ENCODE measurements at places on chromosomes 4 and X.
A peak's percentile ranks its signal among the peaks of the same experiment; 100 is the strongest.

DNA sequence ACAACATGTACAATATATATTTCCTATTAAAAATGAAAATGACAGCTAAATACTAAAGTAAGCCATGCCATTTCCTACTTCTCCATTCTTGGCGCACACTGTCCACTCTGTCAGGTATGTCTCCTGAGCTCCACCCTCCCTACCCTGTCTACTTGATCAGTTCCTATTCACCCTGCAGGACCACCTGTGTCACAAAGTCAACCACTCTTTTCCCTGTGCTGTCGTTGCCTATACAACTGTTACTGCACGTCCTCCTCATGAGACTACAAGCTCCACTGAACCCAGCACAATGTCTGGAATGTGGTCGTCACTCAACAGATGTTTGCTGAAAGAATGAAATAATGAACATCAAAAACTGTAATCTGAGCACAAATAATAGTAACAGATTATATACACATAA, 54.9 kb downstream of the SLC9A7 start:
- no peak for DNase-seq

GRCh38 chr4:8854931-8855330, 16.7 kb downstream of the HMX1 start:
- no peak for DNase-seq

DNA sequence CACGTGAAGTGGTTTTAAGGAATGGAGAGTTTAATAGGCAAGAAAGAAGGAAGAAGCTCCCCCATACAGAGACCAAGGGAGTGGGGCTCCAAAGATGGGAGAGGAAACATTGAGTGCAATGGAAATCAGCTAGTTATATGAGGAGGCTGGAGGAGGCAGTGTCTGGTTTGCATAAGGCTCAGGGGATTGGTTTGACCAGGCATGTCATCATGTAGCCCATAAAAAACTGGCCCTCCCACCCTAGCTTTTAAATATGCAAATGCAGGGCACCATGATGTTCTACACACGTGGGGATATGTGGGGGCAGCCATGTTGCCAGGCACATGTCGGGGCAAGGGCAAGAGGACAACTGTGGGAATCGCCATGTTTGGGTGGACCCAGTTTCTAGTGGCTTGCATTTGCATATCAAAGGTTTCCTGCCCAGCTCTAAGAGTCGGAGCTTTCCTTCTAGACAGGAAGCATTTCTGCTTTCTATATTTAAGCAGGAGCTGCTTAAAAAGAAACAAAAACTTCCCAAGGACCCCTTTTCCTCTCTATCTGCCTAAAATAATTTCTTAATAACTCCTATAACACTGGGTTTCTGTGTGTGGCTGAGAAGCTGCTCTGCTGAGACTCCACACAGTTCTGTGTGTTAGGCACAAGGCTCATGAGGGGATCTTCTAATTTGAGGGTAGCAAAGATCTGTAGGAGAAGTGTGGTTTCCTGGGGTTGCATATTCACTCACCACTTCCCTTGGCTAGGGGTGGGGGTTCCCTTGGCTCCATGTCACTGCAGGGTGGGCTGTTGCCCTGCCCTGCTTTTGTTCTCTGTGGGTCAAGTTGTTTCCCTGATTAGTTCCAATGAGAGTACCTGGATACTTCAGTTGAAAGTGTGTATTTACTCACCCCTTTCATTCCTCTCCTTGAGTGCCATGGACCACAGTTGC, 113.5 kb downstream of the VSIG4 start:
- DNase-seq = no peak

DNA sequence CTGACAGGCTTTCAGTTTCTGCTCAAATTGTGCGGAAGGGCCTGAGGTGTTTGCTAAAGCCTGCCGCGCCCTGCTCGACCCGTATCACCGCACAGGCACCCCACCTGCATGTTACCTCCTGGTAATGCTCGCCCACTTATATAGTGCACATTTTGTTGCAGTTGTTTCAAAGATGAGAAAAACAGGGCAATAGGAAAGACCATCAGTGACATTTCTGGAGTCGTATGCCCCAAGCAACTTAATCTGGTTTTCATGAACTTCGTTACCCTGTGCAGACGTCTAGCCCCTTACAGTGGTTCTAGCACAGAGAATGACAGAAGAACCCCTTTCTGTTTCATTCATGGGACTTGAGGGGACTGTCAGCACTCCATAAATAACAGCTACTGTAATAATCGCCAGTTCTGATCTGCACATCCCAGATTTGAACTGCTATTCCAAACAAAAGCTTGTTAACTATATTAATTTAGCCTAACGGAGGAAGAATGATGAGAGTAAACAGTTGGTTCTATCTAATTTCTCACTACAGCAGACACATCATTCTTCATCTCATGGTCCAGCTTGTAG, 940 bp upstream of the DCTD start:
- no peak for DNase-seq

DNA sequence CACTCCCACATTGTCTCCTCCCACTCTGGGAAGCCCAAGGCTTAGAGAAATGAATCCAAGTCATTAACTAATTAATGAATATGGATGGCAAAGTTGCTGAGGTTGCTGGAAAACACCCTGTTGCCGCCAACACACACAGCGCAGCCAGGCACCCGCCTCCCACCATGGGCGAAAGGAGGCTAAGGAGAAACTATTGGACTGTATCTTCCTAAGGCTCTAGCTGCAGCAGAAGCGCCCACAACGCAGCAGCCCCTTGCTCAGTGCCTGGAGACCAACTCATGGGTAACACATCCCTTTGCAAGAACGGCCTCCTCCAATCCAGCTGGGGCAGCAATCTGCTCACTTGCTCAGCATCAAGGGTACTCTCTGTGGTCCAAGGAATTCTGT, 34.2 kb downstream of the TSC22D3 start:
- no peak for DNase-seq

DNA sequence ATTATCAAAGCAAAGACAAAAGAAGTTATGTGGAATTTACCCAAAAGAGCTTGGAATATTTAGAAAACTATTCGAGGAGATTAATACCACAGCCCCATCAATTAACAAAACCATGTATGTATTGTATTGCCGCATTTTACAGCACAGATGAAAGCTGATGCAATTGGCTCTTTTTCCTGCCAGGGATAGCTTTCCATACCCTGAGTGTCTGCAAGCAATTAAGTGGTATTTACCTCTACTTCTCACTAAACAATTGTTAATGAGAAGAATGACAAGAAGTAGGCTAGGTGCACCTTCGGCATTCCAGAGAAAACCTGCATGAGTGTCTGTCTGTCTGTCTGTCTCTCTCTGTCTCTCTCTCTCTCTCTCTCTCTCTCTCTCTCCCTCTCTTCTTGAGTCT, 219.5 kb downstream of the PAPSS1 start:
- DNase-seq = no peak

DNA sequence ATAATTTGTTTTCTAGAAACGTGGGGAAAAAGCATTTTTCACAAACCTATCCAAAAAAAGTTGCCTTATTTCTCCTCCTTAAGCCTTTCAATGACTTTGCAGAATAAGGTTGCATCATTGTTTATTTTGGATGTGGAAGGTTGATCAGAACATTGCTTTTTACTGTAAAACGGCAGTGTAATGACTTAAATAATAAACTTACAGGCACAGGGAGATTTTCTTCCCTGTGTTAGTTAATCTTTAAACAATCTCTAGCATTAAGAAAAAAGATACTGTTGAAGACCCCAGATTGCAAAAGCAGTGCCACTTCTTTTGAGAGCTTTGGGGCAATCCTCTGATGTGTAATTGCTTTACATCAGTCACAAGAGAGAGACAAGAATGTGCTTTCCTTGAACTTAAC, 153.4 kb downstream of the ARX start:
- DNase-seq = no peak

DNA sequence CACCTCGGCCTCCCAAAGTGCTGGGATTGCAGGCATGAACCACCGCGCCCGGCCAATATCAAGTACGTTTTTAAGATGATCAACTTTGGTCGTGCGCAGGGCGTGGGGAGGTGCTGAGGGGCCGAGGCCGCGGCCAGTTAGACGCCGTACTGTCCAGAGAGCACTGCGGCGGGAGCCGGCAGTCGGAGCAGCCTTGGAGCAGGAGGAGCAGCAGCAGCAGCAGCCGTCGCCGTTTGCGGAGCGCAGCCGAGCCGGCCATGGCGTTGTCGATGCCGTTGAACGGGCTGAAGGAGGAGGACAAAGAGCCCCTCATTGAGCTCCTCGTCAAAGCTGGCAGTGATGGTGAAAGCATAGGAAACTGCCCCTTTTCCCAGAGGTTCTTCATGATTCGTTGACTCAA, 8.5 kb upstream of the USP9X start:
- DNase-seq = no peak

- no peak for DNase-seq
Measured at GRCh38 chrX:39308126-39308525, 506.9 kb downstream of the MID1IP1 start.

DNA sequence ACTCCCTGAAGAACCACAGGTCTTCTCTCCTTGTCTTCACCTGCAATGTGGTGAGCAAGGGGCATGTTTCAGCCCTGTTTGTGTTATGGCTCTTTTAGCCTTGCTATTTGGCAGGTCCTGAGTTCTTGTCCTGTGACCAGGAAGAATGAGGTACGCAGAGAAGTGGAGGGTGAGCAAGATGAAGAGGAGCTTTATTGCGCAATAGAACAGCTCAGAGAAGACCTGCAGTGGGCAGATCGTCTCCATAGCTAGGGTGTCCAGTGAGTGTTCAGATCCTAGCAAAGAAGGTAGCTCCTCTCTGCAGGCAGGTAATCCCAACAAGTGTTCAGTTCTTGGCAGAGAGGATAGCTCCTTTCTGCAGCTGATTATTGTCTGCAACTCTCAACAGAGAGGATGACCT, 672.9 kb downstream of the SH3BGRL start:
- no peak for DNase-seq

DNA sequence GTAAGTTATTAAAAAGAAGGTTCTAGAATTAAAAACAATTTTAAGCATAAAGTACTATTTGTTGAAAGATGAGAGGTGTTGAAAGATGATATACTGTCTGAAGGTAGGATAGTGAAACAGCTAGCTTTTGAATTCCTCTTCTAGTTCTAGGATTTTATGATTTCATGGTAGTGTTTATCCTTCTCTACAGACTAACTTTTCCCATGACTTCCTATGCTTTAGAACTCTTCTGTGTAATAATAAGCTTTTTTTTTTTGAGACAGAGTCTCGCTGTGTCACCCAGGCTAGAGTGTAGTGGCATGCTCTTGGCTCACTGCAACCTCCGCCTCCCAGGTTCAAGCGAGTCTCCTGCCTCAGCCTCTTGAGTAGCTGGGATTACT, 96.0 kb upstream of the NUDT6 start:
- no peak for DNase-seq

GRCh38 chr4:185637163-185637875, 102.0 kb upstream of the PDLIM3 start:
- peak; percentile 29 for DNase-seq

GRCh38 chr4:98262431-98262830, 1.2 kb downstream of the RAP1GDS1 start:
- DNase-seq = no peak

GRCh38 chr4:38400946-38401345, 263.1 kb upstream of the KLF3 start:
- no peak for DNase-seq

GRCh38 chrX:126886997-126887396, 67.5 kb downstream of the PRR32 start:
- no peak for DNase-seq

GRCh38 chr4:172188248-172188988, 375.2 kb downstream of the GALNTL6 start:
- DNase-seq = no peak

GRCh38 chr4:145843639-145844038, 95.0 kb downstream of the ZNF827 start:
- no peak for DNase-seq

DNA sequence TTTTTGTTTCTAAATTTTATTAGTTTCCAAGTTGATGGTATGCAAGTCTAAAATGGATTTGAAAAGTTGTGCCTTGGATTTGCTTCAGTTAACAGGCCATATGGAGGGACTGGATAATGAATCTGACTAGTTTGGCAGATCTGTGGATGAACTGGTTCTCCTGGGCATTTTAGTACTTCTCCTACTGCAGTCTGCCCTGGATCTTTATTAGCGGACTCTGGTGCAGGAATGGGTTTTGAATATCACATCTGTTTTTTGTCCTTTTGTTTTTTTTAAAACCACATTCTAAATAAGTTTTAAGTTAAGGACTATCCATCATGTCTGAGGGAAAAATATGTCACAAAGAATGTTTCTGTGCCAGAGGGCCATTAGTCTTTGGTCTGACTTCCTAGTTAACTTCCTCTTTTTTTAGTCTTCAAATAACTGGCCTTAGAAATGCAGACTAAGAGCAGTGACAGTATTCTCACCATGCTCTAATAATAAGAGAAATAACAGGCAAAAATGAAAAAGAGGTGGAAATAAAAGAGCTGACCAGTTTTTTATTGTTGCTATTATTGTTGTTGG, 13.9 kb upstream of the DCK start:
- DNase-seq = no peak

GRCh38 chr4:140639066-140639465, 70.3 kb upstream of the UCP1 start:
- DNase-seq = no peak

GRCh38 chrX:110131031-110131430, 128.1 kb downstream of the TMEM164 start:
- DNase-seq = no peak

GRCh38 chr4:126250006-126250405, 935.3 kb downstream of the FAT4 start:
- DNase-seq = no peak

DNA sequence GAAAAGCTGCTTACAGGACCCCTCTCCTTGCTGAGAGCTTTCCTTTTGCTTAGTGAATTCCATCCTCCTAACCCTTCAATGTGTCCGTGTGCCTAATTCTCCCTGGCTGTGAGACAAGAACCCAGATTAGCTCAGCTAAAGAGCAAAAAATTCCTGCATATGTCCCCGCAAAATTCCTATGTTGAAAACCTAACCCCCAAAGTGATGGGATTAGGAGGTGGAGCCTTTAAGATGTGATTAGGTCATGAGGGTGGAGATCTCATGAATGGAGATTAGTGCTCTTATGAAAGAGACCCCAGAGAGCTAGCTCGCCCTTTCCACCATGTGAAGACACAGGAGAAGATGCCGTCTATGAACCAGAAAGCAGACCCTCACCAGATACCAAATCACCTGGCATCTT, 503.0 kb upstream of the DIAPH2 start:
- no peak for DNase-seq

DNA sequence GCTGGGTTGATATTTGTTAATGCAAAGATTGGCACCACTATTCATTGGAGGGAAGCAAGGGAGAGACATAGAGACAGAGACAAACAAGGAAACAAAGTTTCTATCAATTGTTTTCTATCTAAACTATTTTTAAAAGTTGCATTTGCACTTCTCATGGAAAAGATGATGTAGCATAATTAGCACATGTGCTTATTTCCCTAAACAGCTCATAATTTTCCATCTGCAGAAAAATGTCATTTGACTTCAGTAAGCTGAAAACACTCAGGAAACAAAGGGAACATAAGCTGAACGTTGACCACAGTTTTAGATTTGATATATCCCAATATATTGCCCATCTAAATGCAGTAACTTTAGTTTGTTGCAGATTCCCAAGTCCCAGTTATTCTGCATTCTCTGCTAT, 18.5 kb upstream of the SPP1 start:
- DNase-seq = no peak

GRCh38 chr4:168480931-168481611, 779 bp upstream of the DDX60L start:
- DNase-seq = peak; percentile 55

All from NCI-H2029 treated with DMSO at 0.1 percent for 48 hours (cell line).